ENCODE measurements at places on chromosomes 12 and 14.

- peak; percentile 58 for DNase-seq
Measured at GRCh38 chr12:132006056-132006680, 56.4 kb downstream of the EP400 start.

GRCh38 chr14:75832621-75833297 lies 149.0 kb downstream of the TGFB3 start:
- DNase-seq, result no peak

DNA sequence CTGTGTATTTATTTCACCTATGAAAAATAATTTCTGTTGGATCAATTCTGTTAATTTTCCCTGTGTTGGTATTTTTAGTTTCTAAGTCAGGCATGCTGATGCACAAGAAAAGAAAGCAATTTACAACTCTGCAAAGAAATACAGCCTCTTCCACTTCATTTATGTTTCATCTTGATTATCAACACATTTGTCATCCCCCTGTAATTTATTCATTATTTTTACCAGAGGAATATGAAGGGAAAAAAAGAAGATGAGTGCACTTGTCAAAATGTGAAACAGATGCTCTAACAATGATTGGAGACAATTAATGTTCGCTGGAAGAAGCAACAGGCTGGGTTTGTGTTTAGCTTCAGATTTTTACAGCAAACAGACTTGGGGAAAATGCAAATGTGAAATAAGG lies 958.5 kb upstream of the SEL1L start:
- DNase-seq, result no peak

DNA sequence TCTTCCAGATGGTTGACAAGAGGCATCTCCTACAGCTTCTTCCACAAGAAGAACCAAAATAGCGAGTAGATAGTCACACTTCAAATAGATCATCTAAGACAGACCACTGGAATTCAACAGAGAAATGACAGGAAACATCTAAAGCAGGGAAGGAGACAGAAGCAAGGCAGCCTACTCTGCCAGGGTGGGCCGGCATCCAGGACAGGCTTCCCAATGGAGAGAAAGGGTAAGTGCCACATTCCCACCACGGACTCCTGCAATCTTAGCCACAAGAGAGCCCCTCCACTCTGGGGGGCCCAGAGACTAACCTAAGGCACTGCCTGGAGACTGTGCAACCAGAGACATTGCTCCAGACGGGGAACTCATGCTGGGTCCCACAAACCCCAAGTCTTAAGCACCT lies 154.5 kb downstream of the NDUFA12 start:
- DNase-seq, result no peak

- peak; percentile 70 for DNase-seq
Measured at GRCh38 chr12:89393551-89394121, 41.3 kb upstream of the DUSP6 start.

DNA sequence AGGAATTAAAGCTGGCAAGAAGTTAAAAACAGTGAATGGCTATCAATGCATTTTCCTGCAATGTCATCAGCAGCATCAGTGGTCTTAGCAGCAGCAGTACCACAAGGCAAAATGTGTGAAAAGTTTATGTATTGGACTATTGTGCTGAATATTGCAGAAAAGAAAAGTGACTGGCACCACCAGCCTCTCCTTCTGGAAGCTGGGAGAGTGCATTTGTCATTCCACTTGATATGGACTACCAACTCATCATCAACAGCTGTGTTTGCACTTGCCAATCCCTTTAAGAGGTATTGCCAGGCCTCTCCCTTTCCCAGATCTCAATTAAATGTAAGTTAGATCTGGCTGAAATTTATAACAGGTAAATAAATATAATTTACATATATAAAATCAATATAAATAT lies 151.0 kb upstream of the GZMB start:
- DNase-seq, result no peak

- DNase-seq, result peak; percentile 68
Measured at GRCh38 chr12:1776170-1776921, 44.0 kb upstream of the LRTM2 start.

DNA sequence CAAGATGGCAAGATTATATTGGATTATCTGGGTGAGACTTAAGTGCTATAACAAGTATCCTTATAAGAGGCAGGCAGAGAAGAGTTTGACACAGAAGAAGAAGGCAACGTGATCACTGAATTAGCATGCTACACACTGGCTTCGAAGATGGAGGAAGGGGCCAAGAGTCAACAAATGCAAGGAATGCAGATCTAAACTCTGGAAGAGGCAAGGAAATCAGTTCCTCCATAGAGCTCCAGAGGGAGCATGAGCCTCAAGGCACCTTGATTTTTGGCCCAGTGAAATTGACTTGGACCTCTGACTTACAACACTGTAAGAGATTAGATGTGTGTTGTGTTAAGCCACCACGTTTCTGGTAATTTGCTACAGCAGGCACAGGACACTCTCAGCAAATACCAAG lies 536.4 kb upstream of the SEL1L start:
- DNase-seq, result no peak

- peak; percentile 20 for DNase-seq
Measured at GRCh38 chr12:5073853-5074252, 30.2 kb downstream of the KCNA5 start.

DNA sequence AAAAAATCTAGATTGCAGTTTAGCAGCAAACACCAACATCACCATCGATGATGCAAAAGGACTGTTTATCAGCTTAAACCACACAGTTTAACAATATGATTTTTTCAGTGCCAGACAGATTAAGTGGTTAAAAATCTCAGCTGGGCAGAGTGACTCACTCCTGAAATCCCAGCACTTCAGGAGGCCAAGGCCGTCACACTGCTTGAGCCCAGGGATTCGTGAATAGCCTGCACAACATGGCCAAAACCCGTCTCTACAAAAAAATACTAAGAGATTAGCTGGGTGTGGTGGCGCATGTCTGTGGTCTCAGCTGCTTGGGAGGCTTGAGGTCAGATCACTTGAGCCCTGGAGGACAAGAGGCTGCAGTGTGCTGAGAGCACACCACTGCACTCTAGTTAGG lies 8.9 kb downstream of the RSRC2 start:
- DNase-seq, result peak; percentile 49

- DNase-seq, result no peak
Measured at GRCh38 chr14:71454513-71455332, 477.5 kb upstream of the RGS6 start.

GRCh38 chr14:43244142-43244625 lies 1262.9 kb downstream of the FSCB start:
- no peak for DNase-seq

DNA sequence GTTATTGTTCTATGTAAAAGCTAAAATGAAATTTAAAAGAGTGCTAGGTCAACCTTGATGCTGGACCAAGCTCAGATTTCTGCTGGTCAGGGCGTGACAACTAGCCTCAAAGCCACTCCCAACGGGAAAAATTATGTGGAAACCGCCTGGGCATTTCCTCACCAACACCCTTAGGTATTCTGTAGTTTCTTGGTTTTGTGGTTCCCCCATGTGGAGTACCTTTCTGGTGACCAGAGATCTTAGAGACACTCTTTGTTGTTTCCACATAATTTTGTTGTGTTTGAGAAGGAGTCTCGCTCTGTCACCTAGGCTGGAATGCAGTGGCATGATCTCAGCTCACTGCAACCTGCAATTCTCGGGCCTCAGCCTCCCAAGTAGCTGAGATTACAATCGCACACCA lies 119.9 kb downstream of the DENND5B start:
- no peak for DNase-seq

- no peak for DNase-seq
Measured at GRCh38 chr12:47004634-47005033, 74.8 kb upstream of the PCED1B start.

DNA sequence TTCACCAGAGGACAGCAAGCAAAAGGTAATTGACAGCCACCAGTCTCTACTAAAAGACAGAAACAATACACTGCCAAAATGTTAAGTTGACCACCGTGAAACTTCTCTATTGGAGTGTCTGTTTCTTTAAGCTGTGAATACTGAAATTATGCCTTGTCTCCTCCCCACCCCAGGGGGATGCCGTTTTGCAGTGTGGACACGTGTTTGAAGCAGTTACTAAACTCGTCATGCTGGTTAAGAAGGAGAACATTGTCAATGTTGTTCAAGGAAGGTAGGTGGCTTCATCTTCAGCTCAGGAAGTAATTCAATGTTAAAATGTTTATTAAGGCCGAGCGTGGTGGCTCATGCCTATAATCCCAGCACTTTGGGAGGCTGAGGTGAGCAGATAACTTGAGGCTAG lies 32.8 kb downstream of the KCTD10 start:
- no peak for DNase-seq

GRCh38 chr12:64796205-64796845 lies 28.1 kb upstream of the TBC1D30 start:
- peak; percentile 90 for DNase-seq

DNA sequence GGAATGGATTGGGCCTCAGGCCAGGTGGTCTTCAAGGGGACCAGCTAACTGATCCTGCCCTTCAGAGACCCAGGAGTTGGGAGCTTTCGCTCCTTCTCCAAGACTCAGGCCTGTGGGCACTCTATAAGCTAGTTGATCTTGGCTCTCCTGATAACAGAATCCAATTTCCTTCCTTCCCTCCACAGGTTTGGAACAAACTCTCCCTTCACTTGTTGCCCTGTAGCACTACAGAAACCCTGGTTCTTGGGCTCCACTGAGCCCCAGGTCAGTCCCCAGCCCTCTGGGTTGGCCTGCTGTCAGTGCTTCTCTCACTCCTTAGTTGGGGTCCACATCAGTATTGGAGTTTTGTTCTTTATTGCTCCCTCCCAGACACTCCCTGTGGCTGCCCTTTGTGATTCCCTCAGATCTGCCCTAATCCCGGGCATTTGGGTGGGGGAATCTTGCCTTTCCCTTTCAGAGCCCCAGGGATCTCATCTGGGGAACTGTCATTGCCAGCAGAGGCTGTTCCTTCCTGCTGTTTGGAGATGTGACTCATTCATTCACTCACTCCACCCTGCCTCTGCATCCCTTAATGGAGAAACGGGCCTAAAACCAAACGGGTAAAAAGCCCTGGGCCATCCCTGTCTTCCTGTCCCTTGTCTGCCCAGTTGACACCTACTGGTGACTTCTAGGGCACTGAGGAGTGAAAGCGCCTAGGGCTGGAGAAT lies 4.4 kb upstream of the GPD1 start:
- no peak for DNase-seq

- no peak for DNase-seq
Measured at GRCh38 chr12:1640328-1641234, 11.6 kb downstream of the WNT5B start.

DNA sequence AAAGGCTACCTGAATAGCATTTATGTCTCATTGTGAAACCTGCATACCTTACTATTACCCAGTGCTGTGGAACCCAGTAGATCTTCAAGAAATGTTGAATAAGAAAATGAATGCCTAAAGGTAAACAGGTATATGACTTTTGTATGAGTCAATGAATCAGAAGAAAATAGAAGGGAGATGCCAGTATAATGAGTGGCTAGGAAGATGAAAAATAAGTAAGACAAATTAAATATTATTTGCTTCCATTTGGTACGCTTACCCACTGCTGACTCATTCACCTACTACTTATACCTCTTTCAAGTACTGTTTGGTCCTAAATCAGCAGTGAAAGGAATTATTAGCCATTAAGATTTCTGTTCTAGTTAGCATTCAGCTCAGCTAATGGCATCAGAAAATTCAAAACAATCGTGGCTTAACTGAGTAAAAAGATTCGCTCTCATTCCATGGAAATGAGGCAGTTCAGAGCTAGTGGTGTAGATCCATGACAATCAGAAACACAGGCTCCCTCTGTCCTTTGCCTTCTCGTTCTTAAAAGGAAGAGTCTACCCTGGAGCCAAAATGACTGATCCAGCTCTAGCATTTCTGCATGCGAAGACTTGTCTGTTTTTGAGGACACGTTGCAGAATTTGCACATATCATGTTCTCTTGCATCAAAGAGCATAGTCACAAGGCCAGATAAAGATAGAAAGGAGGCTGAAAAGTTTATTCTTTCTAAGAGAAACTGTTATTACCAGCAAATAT lies 705.8 kb upstream of the USP15 start:
- DNase-seq, result no peak
